ENCODE measurements at places on chromosomes 2 and 18.

DNA sequence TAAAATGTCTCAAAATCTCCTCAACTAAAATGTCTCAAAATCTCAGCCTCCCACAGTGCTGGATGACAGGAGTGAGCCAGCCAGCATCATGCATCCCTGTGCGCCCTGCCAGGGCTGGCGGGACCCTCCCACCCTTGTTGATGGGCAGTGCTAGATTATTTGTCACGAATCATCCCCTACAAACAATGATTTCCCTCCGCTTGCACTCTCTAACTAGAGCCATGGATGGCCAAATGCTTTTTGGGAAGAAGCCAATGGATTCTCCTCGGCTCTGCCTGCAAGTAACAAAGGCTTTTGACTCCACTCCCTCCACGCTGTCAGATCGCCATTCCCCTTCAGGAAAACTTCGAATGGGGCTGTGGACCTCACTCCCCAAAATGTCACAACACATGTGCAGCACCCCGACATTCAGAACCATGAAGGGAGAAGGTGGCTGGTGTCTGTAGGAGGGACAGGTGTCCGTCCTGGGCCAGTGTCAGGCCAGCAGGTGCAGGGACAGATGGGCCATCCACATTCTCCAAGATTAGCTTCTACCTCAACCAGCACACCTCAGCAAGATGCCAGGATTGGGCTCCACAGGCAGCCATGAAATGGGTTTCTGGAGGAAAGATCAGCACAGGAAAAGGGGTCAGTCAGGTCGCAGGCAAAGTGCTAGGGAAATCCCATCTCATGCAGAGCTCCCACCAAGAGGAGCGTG lies 11.5 kb downstream of the AMER3 start:
- DNase-seq = no peak

DNA sequence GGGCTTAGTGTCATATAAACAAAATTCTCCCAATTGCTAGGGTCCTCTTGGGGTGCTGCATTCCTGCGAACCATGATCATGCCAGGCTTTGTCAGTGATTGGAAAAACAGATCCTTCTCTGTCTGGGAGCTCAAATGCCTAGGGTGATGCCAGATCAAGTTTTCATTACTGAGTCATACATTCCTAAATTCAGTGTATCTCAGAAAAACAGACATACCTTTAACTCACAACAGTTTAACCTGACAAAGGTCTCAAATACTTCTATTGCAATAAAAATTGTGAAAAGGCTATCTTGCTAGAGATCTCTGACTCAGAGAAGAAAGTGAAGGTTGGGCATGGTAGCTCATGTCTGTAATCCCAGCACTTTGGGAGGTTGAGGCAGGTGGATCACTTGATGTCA lies 86.9 kb downstream of the SH3YL1 start:
- no peak for DNase-seq

- DNase-seq = no peak
These were observed 24.4 kb upstream of the RAB31 start for GRCh38 chr18:9683418-9684396.

DNA sequence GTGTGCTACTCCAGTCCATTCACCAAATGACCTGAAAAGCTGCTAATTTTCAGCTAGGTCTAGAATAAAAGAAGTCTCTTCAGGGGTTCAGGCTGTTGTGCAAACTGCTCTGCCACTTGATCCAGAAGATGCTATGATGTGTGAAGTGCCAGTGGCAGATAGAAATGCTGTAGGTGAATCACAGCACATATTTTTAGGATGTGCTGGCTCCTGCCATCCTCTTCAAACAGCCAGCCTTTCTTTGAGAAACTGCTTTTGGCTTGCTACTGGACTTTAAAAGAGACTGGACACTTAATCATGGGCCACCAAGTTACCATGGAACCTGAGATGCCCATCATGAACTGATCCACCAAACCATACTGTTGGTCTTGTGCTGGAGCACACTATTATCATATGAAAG lies 322.1 kb downstream of the EN1 start:
- no peak for DNase-seq

DNA sequence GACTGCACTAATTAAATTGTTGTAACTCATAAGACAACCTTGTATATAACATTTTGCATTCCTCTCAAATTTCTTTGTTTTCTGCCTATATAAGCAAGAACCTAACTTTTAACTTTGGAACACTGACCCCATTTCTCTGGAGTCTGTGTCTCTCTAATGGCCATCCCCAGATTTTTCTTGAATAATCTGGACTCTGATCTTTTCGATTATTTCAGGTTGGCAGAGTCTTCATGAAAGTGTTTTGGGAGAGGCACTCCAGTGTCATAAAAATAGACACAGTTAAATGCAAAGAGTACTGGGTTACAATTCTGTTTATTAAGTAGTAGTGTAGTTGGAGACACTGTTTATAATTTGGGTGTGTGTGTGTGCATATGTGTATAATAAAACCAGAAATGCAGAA lies 1467.7 kb upstream of the CELF4 start:
- no peak for DNase-seq

- no peak for DNase-seq
These were observed 126.6 kb upstream of the KCNH7 start for GRCh38 chr2:162965191-162965590.

GRCh38 chr2:68693951-68694350 lies 40.7 kb upstream of the ARHGAP25 start:
- DNase-seq = no peak

- DNase-seq = no peak
These were observed 49.7 kb downstream of the SH3YL1 start for GRCh38 chr2:213932-214693.

- DNase-seq = peak; percentile 35
These were observed 70.5 kb downstream of the KCNG2 start for GRCh38 chr18:79868168-79868784.

DNA sequence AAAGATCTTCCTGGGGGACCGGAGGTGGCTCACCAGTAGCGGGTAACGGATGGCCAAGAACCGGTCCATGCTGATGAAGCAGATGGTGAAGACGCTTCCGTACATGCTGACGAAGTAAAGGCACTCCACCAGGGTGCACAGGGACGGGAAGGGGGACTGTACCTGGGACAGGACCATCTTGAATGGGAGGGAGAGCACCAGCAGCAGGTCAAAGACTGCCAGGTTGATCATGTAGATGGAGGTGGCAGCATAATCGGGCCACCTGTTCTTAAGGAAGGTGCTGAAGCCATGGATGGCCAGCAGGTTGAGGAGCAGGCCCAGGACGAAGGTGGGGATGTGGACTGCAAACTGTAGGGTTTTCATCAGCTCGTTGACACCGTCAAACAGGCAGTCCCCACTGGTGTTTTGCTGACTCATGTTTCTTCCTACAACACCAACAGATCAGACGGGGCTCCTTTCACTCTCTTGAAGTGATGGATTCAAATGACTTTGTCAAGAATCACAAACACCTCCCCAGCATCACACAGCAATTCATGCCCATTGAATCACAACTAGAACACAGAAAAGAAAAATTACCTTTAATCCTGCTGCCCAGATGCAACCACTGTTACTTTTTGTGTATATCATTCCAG lies 14.4 kb downstream of the GPR55 start:
- peak; percentile 54 for DNase-seq

DNA sequence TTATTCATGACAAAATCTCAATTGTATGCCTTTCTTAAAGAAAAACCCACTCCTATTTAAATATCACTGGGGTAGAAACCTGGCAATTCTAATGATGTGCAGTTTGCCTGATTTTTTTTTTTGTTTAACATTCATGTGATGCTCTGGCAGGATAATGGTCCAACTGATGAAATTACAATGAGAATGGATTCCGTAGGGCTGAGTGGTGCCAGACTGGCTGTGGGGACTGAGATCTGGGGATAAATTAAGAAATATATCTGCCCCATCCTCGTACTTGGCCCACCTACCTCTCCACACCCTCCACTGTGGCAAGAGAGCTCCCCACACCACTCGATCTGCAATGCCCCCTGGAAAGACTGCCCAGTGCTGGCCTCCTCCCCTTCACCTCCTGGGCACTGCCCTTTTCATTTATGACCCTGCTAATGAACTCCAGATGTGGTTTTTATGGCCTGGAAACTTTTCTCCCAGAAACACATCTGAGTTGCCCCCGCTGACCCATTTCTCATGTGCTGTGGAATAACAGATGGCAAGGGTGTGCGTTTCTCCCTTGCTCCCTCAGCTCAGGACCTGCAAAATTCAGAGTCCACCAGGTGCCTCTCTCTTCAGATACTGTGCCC lies 33.0 kb upstream of the RPL37A start:
- DNase-seq = no peak

- no peak for DNase-seq
These were observed 1919.8 kb downstream of the SUCLG1 start for GRCh38 chr2:82539280-82539621.

DNA sequence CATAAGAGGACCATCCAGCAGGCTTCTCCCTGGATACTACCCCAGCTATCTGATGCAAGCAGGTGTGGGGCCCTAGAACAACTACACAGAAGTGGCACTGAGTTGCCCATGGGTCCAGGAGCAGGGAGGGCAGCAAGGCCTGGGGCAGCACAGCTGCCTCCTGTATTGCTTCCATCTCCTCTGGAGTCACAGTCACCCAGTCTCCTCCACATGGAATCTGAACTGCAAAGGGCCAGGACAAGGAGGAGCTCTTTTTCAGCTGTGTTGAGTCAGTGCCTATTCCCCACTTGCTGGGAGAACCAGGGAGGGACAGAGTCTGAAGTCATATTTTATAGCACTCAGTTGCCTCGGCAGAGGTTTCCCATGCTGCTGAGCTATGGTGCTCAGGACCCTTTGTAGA lies 67.9 kb upstream of the ALPP start:
- DNase-seq = peak; percentile 54

Data from activated CD8-positive, alpha-beta memory T cell treated with anti-CD3 and anti-CD28 coated beads for 24 hours (primary cell).